ENCODE measurements at places on chromosomes 3 and 15. TPM values are rescaled to one million over a fixed set of nuclear protein-coding genes. Genes with fewer than 3 reads are reported as not detected.

Gene TLR9
- 0.42 TPM for total RNA-seq

Gene GNAT1
- not detected for total RNA-seq

DNA sequence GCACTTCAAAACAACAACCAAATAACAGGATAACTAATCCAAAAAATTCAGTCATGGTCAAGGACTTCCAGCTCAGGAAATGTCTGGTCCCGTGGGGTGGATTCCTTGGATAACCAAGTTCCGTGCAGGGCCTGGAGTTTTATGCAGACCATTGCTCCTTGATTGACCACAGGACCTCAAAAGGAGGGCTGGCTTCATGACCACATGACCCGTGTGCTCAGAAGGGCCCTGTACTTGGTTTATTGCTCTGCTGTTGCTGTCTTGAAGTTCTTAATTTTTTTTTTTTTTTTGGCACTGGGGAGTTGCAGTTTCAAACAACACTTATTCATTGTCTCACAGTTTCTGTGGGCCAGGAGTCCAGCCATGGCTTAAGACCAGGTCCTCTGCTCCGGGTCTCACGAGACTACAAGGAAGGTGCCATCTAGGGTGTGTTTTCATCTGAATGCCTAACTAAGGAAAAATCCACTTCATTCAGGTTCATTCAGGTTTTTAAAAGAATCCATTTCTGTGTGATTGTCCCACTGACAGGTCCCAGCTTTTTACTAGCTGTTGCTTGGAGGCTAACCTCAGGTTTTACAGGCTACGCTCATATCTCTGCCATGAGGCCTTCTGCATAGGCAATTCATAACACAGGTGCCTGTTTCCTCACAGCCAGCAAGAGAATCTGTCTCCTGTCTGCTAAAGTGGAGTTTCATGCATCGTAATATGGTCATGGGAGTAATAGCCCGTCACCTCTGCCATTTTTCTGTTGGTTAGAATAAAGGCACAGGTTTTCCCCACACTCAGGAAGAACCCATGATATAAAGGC lies 65.3 kb downstream of the FLNB start:
- DNase-seq: no peak

- no peak for DNase-seq
Measured at GRCh38 chr3:12501360-12502020, 17.2 kb downstream of the TSEN2 start.

GRCh38 chr3:45885979-45886705 lies at the start of gene CCR9:
TSS of gene CCR9 (plus strand) at chr3:45886543. CDS start at chr3:45894934, 8,391 bp downstream.
- no peak for DNase-seq

DNA sequence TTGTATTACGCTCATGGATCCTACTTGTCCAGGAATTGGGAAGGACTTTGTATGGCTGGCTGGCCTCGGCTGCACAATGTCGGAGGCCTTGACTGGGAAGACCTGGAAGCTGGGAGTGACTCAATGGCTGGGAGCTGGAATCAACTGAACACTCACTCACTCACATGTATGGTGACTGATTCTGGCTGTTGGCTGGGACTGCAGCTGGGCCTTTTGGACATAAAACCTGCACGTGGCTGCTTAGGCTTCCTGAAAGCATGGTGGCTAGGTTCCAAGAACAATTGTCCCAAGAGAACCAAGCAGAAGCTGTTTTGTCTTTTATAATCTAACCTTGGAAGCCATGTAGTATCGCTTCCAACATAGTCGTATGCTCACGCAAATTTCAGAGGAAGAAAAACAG lies 38.0 kb upstream of the CMTM8 start:
- DNase-seq: no peak

DNA sequence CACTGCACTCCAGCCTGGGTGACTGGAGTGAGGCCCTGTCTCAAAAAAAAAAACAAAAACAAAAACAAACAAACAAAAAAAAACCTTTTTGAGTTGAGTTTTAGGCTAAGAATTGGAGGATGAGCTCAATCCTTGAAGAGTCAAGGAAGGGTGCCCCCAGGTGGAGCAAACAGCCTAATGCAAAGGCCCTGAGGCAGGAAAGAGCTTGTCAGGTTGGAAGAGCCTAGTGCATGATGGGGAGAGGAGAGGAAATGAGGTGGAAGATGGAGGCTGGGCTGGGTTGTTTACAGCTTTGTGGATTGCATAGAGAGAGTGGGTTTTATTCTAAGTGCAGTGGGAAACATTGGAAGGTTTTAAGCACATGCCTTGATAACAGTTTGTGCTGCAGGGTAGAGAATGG lies 2.1 kb upstream of the SNX22 start:
- DNase-seq: no peak

DNA sequence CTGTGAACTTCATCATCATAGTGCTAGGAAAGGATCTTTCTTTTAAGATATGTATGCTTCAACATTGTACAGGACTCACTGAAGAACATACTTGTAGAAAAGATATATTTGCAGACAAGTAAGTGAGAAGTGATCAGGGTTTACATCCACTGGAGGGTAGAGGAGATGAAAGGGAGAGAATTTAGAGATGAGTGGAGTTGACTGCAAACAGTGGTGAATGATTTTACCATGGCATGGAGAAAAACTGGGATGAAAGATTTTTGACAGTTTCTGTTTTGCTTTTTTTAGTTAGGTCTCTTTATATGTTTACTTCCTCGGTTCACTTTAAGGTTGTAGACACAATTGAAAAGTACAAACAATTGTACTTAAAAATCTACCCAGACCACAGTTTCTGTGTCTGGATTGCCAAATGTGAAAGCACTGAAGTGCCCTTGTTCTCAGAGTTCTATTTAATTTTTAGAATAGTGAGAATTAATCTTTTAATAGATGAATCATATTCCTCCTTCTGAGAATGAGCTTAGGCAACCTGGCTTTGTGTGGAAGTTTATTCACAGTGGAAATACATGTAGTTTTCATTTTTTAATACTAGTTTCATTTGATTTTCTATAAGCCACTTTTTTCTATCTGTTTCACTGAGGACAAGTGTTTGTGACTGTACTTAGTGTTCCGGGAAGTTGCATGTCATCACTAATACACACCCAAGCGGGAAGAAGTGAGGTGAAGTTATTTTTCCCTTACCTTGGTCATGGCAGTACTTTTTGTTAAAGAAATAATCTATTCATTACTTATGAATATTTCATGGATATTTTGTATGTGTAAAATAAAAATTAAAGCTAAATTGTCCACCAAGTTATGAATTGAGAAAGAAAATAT lies 1.8 kb upstream of the GPR171 start:
- DNase-seq: no peak

GRCh38 chr15:62164014-62164395 lies 1.1 kb downstream of the C2CD4B start:
- no peak for DNase-seq

DNA sequence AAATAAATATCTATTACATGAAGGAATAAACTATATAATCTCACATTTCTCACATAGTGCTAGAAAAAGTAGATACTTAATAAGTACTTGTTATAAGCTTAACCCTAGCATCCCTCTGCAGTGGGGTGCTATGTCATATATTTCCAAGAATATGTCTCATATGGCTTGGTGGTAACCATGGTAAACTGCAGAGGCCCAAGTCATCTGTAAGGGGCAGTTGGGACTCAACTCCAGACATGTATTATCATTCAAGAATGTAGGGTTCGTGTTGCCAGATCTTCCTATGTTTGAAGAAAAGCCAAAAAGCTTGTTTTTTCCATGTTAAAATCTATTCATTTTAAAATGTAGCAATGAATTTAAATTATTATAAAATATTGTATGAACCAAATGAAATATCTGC lies 46.2 kb downstream of the ZNF385D start:
- DNase-seq: no peak

- DNase-seq: no peak
Measured at GRCh38 chr15:72173401-72173800, 24.2 kb downstream of the GRAMD2A start.

DNA sequence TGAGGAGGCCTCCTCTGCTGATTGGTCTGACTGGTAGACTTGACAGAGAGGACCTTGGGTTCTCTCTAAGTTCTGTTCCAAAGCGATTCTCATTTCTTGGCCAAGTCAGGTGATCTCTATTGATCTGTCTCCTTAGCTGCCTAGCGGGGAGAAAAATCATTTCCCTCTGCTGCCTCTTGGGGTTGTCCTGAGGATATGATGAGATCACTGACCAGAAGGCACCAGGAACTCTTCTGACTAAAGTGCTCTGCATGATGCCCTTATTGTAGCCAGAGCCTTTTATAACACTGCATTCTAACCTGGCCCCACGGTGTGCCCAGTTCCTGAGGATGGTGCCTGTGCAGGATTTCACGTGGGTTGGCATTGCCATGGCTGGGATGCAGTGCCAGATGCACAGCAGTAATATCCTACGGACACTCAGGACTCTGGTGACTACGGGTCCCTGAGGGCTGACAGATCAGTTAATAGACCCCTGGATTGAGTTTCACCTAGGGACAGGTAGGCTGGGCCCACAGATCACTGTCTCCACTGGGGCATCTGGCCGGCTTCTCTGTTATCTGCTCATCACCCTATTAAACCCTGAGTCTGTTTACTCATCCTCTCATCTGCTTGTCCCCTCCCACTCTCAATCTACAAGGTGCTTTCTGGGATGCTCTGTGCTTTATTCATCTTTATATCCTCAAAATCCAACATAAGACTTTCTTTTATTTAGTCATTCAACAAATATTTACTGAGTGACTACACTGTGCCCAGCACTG lies 3.9 kb upstream of the HEG1 start:
- no peak for DNase-seq

DNA sequence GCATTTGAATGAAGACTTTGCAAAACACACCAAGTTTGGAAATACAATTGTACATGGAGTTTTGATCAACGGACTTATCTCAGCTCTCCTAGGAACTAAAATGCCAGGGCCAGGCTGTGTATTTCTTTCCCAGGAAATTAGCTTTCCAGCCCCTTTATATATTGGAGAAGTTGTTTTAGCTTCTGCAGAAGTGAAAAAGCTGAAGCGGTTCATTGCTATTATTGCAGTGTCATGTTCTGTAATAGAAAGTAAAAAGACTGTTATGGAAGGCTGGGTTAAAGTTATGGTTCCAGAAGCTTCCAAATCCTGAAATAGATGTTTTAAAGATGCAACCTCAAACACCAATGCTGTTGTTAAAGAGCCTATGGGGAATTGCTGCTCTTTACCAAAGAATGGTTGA lies 11.5 kb downstream of the HTD2 start:
- no peak for DNase-seq

DNA sequence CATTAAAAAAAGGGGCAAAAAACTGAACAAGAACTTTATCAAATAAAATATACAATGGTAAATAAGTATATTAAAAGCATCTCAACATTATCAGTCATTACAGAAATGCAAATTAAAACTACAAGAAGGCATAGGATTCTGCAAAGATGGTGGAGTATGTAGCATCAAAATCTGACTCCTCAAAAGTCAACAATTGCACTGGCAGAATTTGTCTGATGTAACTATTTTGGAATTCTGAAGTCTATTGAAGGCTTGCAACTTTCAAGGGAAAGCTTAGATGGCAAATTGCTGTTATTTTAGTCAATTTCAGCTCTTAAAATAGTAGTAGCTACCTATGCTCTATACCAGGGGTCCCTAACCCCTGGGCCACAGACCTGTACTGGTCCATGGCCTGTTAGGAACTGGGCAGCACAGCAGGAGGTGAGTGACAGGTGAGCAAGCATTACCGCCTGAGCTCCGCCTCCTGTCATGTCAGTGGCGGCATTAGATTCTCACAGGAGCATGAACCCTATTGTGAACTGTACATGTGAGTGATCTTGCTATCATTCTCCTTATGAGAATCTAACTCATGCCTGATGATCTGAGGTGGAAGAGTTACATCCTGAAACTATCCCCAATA lies 107.6 kb downstream of the TGFBR2 start:
- DNase-seq: no peak

DNA sequence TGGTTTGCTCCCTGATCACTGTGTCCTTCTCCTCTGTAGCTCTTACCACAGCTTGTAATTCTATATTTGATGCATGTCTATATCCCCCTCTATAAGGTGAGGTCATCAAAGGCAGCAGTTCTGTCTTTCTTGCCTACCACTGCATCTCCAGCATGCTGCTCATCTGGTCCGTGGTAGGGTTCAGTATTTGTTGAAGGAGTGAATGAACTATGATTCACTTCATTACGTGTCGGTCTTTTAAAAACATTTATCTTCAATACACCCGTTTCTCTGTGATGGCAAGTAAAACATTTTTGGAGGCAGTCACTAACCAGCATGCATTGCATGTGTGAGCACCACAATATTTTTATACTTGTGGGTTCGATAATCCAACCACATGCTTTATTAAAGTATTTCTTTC lies 27.6 kb downstream of the CHST14 start:
- DNase-seq: no peak

DNA sequence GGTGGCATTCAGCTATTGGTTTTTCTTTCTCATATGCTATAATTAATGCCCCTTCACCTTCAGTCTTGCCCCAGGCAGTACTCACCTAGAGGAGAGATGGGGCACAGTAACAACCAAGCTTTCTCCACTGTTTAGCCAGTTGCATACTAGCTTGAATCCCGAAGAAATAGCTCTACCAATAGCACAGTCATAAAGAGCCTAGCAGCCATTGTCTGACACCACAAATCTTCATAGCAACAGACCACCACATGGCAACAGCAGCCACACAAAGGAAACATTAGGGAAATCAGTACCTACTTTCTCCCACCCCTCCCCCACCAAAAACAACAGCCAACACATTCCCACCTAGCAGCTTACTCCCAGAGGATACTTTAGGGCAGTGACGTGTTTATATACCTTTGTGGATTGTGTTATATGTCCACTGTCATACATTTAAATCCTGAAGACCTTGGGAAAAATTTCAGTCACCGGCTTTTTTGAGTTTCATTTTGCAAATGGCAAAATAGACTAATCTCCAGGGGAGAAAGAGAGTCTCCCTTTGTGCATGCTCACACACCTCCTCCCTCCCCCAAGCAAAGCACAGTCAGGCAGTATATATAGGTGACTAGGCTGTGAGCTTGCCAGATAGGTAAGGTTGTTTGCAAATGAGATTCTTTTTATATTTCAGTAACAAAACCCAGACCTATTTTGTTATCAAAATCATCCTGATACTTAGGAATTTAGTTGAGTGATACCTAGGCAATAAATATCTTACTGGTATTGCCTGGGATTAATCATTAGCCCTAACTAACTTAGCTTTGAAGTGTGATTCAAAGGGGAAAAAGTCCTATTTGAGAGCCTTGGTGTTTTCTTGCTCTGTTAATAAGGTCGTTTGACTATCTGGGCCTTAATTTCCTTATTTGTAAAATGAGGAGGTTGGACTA lies 140.6 kb downstream of the RBPMS2 start:
- no peak for DNase-seq

- DNase-seq: no peak
Measured at GRCh38 chr3:13420831-13421765, 976 bp upstream of the NUP210 start.
